ENCODE measurements at places on chromosomes 7 and 10.

DNA sequence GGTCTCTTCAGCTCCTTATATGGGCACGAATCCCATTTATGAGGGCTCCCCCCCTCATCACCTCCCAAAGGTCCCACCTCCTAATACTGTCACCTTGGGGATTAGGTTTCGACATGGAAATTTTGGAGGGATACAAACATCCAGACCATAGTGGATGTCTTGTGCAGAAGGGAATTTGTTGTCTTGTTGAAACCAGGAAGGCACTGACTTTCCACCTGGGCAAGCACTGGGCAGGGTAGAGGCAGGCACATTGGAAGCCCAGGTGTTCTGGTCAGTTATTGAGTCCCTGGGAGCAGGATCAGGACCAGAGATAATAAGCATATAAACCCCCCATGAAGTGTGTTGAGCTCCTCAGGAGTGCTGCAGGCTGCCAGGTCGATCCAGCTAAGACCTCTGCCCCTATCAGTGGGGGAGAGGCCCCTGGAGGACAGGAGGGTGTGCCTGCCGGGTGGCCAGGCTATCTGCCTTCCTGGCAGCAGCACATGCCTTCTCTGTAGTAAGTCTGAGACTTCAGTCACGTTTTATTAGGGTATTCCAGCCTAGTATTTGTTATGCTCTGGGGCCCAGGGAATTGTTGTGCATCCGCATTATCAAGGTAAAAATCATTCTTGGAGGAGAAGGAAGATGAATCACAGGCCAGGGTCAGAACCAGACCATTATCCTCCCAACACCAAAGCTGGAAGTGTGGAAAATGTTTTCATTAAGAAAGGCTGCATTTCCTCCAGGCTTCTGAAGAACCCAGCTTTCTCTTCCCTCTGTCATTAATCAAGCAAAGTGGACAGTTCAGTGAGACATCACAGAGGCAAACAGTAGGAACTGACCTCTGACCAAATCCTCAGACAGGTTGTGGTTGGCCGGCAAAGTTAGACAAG, 503.1 kb downstream of the GRID1 start:
- no peak for DNase-seq

- DNase-seq = no peak
Measured at GRCh38 chr7:136942401-136942800, 73.9 kb downstream of the CHRM2 start.

- DNase-seq = no peak
Measured at GRCh38 chr10:44477046-44477425, 92.1 kb upstream of the CXCL12 start.

DNA sequence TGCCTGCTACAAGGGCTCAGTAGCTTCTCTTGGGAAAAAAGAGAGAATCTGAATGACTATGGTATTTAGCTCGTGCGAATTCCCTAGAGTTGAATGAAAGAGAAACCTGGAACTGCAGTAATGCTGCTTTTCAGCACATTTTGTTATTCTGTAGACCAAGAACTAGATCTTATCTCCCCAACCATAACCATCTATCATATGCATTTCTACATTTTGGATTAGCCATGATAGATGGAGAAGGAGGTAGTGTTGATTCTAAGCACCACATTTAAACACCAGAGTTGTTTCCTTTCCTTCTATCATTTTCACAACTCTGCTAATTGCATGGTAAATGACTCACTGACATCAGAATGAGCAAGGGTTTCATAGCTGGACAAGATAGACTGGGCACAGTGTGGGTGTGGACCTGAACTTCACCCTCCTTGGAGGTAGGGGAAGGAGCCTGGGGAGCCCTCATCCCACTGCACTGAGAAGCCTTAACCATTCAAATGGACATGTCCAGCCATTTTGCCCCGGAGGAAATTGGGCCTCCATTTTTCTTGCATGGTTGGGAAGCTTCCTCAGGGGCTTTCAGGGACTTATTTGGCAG, 55.3 kb upstream of the BMPER start:
- DNase-seq = no peak

GRCh38 chr7:46210467-46210866, 289.4 kb upstream of the IGFBP3 start:
- no peak for DNase-seq

DNA sequence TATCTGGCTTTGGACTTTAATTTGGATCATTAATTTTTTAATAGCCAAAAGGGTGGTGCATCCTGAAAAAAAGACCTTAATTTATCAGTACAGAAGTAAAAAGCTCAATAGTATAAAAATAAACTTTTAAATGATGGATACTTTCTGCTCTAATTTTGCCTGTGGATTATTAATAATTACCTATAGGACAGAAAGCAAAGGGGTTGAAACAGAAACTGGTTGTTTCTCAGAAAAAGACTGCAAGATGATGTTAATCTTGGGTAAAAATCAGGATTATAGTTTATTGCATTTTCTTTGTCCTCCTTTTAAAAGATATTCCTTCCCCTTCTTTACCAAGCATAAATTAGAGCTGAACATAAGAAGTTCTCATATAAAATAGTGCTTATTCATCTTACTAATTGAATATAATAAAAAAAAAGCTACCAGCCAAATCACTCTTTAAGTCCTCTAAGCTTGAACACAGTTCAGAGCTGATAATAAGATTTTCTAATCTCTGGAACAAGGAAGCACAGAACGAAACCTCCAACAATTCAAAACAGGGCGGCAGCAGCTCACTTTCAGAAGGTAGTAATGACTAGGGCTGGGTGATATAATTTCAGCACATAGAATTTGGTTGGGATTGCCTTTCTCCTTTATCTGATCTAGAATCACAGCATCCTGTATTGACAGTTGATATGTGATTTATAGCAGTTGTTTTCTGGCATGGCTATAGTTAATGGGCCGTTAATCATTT, 8.1 kb upstream of the GPR85 start:
- DNase-seq = no peak

DNA sequence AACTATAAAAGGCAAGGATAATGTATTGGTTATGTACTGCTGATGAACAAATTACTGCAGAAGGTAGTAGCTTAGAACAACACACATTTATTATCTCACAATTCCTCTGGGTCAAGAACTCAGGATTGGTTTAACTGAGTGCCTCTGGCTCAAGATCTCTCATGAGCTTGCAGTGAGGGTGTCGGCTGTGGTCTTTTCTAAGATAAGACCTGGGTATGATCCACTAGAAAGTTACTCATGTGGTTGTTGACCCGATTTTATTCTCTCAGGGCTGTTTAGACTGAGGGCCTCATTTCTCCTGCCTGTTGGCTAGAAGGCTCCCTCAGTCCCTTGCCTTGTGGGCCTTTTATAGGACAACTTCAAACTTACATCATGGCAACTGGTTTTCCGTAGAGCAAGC, 86.7 kb downstream of the VWDE start:
- no peak for DNase-seq

DNA sequence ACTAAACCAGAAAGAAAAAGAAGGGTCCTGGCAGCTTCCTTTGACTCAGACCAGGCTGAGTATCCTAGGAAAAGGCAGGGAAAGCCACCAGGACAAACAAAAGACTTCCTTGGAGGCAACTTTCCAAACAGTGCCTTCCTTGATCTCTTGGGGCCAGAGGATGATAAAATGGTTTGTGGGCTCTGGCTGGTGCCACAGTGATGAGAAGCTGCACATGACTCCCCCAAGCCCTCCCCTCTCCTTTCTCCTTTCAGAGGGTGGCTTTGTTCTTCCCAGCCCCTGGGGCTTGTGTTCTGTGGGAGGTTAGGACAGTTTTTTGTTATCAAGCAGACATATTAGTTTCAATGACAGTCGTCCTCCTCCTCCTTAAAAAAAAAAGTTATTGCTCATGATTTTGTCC, 183.2 kb downstream of the SEM1 start:
- no peak for DNase-seq

DNA sequence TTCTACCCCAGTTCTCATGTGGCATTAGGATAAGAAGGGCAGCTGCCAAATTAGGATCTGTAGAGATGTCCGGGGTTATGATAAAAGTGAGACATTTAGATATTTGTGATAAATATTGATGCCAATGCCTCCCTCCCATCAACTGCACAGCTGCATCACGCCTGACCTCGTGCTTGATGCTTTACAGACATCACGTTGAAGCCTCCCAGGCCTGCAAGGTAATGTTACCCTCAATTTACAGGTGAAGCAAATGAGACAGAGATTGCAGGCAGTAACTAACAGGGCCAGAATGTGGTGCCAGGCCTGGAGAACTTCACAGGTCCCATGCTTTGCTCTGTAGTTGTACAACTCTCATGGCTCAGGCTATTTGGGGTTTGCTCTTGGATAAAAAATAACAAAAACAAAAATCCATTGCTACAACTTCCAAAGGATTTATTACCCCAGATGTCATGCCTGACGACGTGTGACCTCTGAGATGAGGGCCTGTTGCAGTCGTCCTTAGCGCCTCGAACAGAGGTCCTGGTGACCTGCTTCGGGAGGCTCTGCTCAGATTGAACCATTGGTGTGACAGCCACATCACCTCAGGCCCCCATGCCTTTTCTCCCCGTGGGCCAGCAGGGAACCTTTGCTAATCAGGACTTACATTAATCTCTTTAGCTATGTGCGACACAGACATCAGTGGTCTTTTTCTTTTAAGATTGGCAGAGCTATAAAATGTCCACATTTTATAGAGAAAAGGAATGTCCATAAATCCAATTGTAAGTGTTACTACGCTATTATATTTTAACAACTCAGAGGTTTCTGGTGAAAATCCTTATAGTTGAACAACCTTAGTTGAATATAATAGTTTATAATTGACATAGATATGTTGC, 169.3 kb downstream of the ADAM12 start:
- no peak for DNase-seq

DNA sequence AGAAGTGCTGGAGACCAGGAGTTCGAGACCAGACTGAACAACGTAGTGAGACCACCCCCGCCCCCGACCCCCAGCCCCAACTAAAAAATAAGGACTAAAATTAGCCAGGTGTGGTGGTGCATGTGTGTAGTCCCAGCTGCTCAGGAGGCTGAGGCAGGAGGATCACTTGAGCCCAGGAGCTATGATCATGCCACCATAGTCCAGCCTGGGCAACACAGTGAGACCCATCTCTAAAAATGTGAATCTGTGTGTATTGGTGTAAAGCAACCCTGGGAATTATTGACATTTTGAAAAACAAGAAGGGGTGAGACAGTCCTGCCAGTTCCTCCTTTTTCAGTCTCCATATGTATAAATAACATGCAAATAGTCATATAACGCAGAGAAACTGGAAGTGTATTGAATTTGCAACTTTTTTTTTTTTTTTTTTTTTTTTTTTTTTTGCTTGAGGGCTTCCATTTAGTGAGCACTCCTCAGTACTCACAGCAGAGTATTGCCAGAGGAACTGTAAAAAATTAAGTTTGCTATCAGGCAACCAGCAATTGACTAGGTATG, 3.4 kb upstream of the ITGB1 start:
- DNase-seq = no peak

DNA sequence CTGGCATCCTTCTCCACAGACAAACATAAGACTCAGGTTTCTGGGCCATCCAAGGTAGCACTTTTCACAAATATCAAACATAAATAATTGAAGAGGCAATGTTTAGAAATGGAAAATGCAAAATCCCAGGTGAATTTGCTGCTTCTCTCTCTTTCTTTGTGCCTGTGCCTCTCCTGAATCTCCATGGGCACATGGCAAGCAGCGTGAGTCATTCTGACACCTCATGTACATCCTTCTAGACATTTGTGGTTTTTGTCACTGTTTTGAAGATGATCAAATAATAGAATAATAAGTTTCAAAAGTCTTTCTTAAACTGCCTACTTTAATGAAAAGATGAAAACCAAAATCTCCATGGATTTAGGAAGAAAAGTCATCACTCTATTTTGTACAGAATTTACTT, 60.3 kb upstream of the RAB11FIP2 start:
- DNase-seq = no peak

DNA sequence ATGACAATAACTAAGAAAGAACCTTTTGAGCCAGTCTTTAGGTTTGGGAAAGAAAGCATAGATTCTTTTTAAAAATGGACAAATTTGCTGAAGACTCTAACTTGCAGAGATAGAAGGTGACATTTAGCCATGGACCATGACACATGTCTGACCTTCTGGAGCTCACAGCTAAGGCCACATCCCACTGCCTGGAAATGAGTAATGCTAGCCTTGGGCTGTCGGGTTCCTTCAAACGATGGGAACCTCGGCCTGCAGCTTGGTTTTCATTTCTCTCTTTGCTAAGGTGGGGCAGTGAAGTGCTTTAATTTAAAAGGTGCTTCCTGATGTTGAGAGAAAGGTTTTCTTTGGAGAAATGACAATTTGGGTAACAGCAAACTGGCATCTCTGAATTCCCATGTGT, 223.2 kb downstream of the FANK1 start:
- DNase-seq = no peak

DNA sequence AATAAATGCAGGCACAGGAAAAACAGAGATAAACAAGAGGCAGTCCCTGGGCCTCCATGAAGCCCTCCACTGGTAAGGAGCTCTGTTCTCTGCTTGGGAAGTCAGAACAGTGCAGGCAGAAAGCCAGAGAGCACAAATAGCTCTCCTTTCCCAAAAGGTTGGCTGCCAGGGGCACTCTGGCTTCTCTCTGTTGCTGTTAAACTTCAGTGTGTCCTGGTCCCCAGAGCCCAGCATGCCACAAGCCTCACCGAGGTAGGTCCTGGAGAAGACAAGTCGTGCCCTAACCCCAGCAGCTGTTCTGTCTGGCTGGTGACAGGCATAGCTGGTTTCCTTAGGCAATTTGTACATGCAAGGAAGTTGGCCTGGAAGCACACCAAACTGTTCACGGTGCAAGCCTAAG, 17.3 kb downstream of the SLC16A12 start:
- no peak for DNase-seq

GRCh38 chr10:29555091-29555745, 79.6 kb downstream of the SVIL start:
- DNase-seq = no peak

GRCh38 chr10:98149858-98150257, 15.4 kb downstream of the R3HCC1L start:
- no peak for DNase-seq

DNA sequence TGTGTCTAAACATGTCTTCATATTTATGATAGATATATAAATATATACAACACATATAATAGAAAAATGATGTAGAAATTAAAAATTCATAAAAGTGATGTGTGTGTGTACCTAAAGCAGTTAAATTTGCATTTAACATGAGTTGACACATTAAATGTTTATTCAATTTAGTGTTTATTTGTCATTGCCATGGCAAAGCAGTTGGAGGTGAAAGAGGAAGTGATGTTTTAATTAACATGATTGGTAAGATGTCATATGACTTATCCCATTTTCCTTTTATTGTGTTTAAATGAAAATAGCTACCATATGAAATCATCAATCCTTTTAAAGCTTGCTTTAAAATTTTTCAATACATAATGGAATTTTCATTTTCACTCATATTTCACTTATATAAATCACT, 452.6 kb downstream of the SUGCT start:
- no peak for DNase-seq

- DNase-seq = no peak
Measured at GRCh38 chr10:49598986-49599385, 11.1 kb upstream of the SLC18A3 start.
